ENCODE measurements at places on chromosomes 2 and 18.

DNA sequence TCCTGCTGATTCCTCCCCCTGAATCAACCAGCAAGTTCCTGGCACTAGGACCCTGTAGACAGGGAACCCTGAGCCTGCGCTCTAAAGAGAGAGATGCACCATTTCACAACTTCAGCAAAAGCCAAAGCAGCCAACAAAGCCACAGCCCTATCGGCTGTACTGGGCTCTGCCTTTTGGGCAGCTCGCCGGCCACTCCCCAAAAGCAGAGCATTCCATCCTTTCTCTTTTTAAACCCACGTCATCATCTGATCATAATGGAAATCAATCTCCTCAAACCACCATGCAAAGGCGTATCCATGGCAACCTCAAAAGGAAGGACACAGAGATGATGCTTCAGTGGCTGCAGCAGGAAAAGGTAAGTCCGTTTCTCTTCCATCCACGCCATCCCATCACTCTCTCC, 5.3 kb upstream of the DCTN1 start:
- DNase-seq, result no peak

DNA sequence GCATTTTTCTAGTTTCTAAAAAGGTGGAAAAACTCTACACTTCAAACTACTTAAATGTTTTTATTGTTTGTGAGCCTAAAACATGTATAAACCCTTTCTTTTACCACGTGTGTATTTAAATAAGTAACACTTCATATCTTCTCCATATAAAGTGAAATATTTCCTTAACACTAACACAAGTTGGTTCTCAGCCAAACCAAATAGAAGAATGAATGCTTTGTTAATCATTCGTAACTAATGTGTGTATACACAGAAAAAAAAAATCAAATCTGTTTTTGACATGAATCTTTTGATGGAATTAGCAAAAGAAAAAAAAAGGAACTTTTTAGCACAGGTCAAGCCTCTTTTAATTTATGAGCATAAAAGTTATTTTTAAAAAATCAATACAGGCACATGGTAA, 89.3 kb downstream of the EHBP1 start:
- DNase-seq, result peak; percentile 65

GRCh38 chr18:36850527-36851201, 21.7 kb downstream of the KIAA1328 start:
- DNase-seq, result peak; percentile 33

GRCh38 chr2:236317938-236318396, 53.8 kb upstream of the ASB18 start:
- no peak for DNase-seq

GRCh38 chr2:2851806-2852777, 521.0 kb upstream of the MYT1L start:
- DNase-seq, result no peak

- no peak for DNase-seq
These were observed 52.8 kb upstream of the CTAGE1 start for GRCh38 chr18:22470248-22471235.

DNA sequence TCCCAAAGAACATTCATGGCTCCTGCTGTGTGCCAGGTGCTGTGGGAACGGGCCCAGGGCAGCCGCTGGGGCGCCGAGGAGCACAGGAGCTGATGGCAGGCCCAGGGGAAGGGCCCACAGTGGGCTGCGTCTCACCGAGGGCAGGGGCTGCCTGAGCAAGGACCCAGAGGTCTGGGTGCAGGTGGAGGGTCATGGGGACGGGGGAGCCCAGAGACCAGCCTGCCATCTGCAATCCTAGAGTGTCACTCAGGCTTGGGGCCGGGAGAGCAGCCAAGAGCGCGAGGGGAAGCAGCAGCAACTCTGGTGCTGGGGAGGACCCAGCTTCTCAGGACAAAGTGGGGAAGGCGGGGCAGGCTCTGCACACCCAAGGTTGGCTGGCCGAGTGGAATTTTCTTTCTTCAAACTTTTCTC, 207.4 kb downstream of the HDAC4 start:
- DNase-seq, result no peak

DNA sequence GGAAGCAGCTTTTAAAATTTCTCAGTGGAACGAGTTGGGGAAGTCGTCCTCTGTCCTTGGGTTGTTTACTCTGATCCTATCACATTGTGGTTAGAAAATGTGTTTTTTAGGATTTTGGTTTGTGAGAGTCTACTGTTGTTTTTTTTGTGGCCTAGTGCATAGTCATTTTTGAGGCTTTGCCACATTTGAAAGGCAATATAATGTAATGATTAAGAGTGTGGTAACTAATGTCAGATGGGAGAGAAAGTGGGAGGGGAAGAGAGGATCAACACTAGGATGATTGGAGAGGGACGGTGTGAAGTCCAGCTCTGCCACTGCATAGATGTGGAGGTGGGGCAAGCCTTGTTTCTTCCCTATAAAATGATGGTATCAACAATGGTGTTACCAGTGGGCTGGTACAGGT, 8.5 kb downstream of the SP140L start:
- DNase-seq, result no peak

GRCh38 chr2:217685255-217685605, 317.6 kb downstream of the TNS1 start:
- no peak for DNase-seq

- DNase-seq, result peak; percentile 17
These were observed 37.0 kb downstream of the INO80C start for GRCh38 chr18:35460736-35461161.

DNA sequence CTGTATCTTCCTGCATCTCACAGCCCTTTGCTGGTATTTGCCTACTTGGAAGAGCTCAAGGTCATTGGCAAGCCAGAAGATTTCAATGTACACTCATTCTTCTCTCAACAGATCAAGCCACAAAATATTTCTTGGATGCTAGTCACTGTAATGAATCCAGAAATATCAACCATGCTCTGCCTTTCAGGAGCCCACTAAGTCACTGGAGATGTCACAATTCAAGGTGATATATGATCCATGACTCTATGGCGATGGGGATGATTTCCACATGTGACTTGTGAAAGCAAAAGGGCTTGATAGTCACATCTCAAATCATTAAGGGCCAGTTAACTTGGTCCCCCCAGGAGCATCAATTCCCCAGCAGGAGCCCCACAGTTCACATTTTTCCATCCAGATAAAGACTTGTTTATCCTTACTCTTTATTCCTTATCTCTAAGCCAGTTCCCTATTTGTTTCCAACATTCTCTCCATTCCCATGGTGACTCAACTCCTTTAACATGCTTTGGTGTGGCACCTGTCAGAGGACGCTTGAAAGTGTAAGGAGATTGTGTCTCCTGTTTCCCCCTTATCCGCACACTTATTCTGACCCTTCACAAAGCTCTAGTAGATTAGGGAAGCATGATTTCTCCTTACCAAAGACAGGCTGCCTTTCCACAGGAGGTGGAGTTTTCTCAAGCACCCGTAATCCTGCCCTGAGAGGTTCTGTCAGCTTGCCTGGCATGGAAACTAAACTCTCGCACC, 15.8 kb downstream of the PKDCC start:
- no peak for DNase-seq

GRCh38 chr2:199057936-199058335, 399.8 kb downstream of the SATB2 start:
- no peak for DNase-seq

GRCh38 chr2:216086207-216086893, 4.6 kb downstream of the TMEM169 start:
- DNase-seq, result no peak

GRCh38 chr2:46353509-46353908, 56.3 kb downstream of the EPAS1 start:
- DNase-seq, result no peak

DNA sequence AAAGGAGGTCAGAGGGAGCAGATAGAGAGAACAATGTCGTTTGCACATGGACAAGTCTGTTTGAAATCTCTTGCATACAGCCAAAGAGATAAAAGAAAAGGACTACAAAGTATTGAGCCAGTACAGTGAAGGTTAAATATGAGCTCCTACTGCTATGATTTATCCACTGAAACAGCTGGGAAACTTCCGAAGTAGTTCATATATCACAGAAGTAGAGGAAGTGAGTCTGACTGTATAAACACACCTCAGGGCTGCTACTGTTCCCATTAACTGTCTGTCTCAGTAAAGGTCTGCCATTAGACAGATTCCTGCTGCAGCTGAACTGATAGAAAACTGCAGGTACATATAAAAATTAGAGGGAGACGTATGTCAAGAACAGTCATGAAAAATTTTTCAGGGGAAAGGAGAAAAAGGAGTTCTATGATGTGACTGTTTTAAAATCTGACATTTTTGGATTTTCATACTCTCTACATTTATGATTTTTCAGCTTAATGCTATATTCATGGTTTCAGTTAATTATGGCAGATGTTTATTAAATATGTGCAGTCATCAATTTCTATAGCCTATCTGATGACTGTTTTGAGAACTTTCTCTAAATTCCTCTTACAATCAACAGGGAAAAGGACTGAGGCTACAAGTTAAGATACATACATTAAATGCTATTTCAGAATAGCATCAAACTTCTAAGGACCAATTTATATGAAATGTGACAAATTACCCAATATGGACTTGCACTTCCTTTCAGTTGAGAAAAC, 364.7 kb downstream of the ERBB4 start:
- DNase-seq, result no peak

DNA sequence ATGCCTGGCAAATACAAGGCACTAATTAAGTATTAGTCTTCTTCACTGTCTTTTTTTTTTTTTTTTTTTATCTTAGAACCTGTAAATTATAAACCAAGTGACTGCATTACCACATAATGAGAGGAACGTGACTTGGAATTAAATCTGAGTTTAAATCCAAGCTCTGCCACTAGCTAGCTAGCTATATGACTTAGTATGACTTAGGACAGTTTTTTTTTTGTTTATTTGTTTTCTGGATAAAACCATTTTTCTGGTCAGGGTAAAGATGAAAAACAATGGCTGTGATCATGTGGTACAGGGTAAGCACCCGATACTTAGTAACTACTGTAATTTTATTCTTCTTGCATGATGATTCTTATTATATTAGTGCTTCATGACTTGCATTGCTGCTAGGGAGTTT, 191.8 kb upstream of the LRRTM1 start:
- DNase-seq, result no peak

DNA sequence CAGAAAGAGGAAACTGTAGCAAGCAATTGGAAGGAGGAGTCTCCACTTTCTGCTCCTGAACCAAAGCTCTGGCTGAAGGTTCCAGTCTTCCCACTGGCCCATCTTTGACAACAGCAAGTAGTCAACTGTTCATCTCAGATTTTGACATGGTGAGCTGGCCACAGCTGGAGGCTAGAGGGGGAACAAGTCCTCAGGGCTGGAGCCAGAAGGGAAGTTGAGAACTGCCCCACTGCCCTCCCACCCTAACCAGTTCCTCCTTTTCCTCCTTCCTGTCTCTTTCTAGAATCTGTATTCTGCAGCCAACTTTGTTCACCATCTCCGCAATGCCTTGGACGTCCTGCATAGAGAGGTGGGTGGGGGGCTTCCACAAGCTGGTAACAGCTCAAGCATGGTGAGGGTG, 105.8 kb downstream of the PLB1 start:
- DNase-seq, result no peak

- DNase-seq, result no peak
These were observed 138.9 kb downstream of the PID1 start for GRCh38 chr2:229132236-229132635.

DNA sequence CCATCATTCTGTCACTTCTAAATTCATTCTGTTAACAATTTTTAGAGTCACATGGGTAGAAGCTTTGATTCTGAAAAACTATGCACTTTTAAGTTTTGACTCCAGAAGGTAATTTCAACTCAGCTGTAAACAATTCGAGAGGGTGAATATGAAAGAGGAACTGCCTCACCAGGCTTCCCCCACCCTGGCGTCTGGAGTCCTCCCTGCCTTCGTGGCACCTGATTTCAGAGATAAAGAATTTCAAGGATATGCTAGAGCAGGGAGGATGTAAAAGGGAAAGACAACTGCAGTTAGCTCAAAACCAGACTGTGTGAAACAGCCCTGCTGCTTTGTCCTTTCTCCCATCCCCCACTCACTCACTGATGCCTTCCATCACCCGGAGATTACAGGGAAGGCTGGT, 40.7 kb downstream of the ONECUT2 start:
- no peak for DNase-seq

GRCh38 chr2:176128172-176128981, 1.1 kb upstream of the HOXD8 start:
- no peak for DNase-seq
